ENCODE measurements at places on chromosomes 11 and 22. TPM values are rescaled to one million over a fixed set of nuclear protein-coding genes. Genes with fewer than 3 reads are reported as not detected.

The PDGFD gene
- total RNA-seq, result 6.1 TPM

The RTN4R gene
- 12.4 TPM for total RNA-seq

The SLC17A6 gene
- total RNA-seq, result not detected

The MUC5AC gene
- total RNA-seq, result 1.4 TPM

The LDHAL6A gene
- total RNA-seq, result not detected

The TRIM29 gene
- 19.4 TPM for total RNA-seq

The GGTLC2 gene
- not detected for total RNA-seq

The AIFM3 gene
- total RNA-seq, result 3.1 TPM

The PLA2G6 gene
- total RNA-seq, result 2.8 TPM

The CPT1A gene
- total RNA-seq, result 28.7 TPM

The OR52W1 gene
- not detected for total RNA-seq

The OVOL1 gene
- total RNA-seq, result not detected

The TESMIN gene
- total RNA-seq, result 6.7 TPM

The SESN3 gene
- total RNA-seq, result 0.27 TPM

The LAYN gene
- 4.1 TPM for total RNA-seq

The IGF2 gene
- total RNA-seq, result 2.3 TPM

The OR52I2 gene
- total RNA-seq, result not detected

The SEC14L6 gene
- not detected for total RNA-seq

The ZFTA gene
- total RNA-seq, result 3.8 TPM

The TTC36 gene
- total RNA-seq, result not detected

The C22orf31 gene
- total RNA-seq, result not detected

The ADAMTS8 gene
- total RNA-seq, result 1.1 TPM

The KCNE3 gene
- total RNA-seq, result not detected

The CCDC157 gene
- total RNA-seq, result 2.4 TPM

The CCDC188 gene
- not detected for total RNA-seq

All from A549 treated with Mapracorat at 1 μM for 4 hours (cell line).